ENCODE measurements at places on chromosomes 1 and 21.

- DNase-seq = no peak
Observed at GRCh38 chr21:33069994-33070743, at the start of gene OLIG1. TSS of gene OLIG1 (plus strand) at chr21:33070141. CDS start at chr21:33070247, 106 bp downstream.

DNA sequence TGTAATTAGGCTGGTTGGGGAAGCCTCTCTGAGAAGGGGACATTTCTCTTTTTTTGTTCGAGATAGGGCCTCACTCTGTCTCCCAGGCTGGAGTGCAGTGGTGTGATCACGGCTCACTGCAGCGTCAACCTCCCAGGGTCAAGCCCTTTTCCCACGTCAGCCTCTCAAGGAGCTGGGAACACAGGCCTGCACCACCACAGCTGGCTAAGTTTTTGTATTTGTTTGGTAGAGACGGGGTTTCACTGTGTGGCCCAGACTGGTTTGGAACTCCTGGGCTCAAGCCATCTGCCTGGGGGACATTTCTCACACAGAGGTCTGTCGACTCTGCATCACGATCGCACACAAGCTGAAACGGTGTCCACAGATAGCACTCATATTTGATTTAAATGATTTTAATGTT is 39.7 kb downstream of the HUNK start:
- DNase-seq = no peak

DNA sequence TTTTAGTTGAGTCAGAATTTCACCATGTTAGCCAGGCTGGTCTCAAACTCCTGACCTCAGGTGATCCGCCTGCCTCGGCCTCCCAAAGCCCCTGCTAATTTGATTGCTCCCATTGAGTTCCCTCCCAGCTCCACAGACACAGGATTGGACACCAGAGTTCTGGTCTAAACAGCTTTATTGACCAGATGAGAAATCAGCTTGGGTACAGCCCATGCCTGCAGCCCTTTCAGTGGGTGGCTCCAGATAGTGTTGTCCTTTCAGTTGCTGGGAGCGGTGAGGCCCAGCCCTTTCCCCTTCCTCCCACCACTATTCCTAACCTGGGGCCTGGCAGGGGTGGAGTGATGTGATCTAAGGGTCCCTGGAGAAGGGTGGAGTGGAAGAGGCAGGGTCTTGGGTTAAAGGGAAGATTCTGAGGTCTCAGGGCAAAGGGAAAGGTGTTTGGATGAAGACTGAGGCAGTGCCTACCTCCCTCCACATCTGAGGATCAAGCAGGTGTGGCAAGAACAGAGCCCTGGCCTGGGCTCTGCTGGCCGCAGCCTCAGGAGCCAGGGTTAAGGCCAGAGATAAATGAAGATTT is 14.5 kb upstream of the PHLDA3 start:
- no peak for DNase-seq

DNA sequence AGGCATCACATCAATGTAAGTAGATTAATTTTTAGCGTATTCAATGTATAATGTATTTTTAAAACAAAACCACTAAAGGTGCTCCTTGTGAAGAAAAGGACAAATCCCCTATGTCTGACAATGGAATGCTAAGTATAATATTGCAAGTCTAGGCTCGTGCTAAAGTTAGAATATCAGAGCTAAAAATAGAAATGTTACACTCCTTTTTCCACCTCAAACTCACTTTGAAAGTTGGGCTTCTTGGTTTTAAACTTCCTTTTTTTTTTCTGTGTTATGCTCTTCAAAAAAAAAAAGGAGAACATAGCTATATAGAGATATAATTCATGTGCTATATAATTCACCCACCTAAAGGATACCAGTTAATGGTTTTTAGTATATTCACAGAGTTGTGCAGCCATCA is 3.6 kb upstream of the SERBP1 start:
- no peak for DNase-seq

DNA sequence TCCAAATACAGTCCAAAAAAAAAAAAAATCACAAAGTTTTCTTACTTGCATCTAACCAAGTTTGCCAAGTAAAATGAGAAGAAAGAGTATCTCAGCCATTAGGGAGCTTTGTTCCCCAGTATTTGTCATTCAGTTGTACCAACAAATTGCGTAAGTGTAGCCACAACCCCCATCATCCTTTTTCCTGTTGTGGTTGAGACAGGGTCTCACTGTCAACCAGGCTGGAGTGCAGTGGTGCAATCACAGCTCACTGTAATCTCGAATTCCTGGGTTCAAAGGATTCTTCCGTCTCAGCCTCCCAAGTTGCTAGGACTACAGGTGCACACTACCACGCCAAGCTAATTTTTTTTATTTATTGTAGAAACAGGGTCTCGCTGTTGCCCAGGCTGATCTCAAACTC is 9.5 kb downstream of the STX6 start:
- DNase-seq = no peak

GRCh38 chr1:60692031-60692430 is 390.3 kb upstream of the NFIA start:
- DNase-seq = no peak

DNA sequence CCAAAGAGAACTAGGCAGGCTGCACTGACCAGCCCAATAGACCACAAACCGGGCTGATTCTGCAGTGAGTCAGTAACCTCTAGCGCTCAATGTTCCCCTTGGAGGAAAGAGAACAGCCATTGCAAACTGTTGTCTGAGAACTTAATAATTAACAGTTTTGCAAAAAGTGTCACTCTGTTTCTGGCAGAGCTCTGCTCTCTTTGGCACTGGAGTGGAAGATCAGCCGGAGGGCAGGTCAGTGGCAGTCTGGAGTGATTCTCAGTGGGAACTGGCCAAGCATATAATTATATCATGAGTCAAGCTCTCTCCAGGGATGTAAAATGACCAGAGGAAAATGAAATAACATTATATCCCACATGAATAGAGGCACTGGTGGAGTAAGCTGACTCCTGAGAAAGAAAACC is 238.3 kb downstream of the HLX start:
- peak; percentile 43 for DNase-seq

GRCh38 chr1:114457675-114458236 is 53.2 kb downstream of the TRIM33 start:
- DNase-seq = no peak

DNA sequence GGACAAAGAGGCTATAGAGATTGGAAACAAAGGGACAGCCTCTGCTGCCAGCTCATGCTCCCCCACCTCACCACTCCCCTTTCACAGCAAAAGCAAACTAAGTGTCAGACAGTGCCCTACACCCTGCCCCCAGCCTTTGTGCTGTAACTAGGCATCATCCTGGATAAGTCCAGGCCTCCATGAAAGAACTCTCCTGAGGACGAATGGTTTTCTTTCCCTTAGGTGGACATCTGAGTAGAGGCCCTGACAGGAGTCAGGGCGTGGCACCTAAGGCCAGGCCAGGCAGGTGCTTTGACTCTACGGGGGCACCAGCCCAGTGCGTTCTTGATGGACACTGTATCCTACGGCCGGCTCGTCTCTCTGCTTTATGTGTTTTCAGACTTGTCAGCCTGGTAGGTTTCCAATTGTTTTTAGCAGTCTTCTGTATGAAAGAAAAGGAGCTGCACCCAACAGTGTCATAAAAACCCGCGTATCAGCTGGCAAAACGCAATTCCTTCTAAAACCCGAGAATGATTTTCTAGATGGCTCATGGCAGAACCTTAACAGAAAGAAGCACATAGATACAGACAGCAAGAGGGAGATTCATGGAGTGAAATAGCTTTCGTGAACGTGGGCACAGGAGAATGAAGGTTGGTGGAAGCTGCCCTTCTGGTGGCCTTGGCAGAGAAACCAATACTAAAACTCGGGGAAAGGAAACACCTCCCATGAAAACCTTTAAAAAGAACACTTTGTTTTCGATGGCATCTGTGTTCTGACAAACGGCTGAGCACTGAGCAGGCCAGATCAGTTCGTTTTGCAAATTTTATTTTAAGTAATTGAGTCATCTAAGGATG is 51.7 kb upstream of the AJAP1 start:
- no peak for DNase-seq

DNA sequence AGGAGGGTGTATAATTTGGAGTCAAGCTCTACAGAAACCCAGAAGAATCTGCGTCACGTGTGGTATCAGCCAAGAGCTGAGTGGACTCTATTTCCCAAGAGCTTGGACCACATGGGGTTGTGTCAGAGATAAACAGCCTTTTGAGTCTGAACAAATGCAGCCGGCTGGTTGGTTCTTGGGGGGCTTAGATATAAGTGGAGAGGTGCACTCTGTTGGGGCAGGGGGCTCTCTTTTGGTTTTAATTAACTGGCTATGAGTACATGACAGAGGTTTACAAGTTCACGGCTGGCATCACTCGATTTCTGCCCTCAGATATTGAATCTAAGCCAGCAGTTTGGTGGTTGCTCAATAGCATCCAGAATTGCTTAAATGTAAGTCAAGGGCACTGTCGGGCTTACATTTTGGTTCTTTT is 501 bp upstream of the MRAP start:
- no peak for DNase-seq

GRCh38 chr1:186636786-186637185 is 43.4 kb downstream of the PTGS2 start:
- DNase-seq = no peak

GRCh38 chr1:154884869-154885701 is 15.0 kb upstream of the KCNN3 start:
- DNase-seq = peak; percentile 49

GRCh38 chr1:65431111-65431705 is 10.7 kb downstream of the LEPR start:
- peak; percentile 35 for DNase-seq

DNA sequence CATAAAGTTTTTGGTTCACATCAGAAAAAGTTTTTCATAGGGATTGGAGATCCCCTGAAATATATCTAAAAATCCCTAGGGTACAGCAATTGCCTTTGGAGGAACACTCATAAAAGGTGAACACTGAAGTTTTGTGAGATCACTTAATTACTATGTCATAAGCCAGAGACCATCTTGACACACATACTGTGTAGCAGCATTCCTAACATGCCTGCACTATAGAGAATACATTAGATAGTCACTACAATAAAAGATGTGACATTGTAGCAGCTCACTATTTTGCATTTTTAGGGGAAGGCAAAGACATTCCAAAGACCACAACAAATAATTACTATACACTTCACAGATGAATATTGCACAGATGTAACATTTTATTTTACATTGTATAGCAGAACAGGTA is 779.9 kb downstream of the KCNT2 start:
- no peak for DNase-seq

DNA sequence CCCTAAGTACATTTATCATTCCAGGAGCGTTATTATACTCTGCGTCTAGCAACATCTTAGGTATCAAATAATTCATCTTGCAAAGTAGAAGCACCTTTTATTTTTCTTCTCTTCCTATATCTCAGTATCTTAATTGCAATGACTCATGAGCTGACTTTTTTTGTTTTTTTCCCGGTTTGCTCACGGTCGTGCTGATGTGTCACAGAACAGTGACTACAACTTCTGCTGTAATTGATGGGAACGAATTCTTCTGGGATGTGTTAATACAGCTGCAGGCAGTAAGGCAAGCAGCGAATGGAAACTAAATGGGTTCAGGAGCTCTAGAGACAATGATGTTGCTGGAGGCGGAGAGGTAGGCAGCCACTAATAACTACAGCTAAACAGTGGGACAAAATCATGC is 89.8 kb upstream of the TMPRSS15 start:
- DNase-seq = peak; percentile 90

DNA sequence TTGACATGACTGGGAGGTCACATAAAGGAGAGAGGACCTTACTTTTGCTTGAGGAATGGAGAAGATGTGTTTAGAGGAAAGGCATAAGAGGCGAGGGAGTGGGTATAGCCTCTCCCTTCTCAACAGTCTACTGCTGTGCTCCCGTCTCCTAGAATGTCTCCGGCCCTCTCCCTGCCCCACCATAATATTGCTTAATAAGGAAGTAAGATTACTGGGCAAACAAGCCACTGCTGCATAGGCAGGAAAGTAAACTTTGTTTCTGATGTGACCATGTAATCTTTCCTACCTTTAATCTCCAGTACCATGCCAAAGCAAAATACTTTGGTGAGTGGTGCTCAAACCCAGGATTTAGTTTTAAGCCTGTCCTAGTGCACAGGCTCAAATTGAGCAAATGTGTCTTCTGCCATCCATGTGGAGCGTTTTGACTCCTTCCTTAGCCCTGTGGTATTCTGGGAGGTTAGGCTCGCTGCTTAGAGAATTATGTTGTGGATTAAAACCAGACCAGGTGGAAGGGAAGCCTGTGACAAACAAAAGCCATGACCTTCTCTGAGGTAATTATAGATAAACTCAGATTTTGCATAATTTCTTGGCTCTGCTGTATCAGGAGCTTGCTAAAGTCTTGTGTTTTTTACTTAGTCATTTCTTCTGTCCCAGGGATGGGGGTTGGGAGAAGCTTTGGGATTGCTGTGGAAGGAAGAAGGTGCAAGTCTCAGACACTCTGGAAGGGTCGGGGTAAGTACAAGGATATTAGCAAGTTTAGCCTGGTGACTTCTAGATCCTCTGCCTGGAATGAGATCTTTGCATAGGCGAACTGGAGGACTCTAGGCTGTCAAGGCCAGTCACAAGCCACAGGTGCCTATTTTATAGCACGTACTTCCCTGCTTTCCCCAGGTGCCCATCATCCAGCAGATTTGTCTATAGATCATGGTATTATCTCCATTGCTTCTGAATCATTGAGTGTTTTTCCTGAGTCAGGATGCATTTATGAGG is 34.5 kb upstream of the DIPK1A start:
- no peak for DNase-seq

DNA sequence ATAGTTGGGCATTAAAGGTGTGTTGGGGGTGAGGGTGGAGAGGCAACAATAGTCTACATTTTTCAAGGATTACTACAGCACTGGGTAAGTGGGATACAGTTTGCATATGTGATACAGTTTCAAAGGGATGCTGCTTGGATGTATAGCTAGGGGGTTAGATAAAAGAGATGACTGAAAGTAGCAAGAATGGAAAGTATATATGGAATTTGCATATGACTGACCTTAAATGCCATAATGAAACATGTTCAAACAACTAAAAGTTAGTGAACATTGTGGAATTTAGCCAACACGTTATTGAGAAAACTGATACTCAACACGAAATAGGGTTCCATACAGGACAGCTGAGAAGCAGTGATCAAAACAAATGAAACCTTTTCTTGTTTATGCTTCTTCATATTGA is 124.8 kb upstream of the CHRM3 start:
- no peak for DNase-seq
